ENCODE measurements at places on chromosomes 11 and 22.

DNA sequence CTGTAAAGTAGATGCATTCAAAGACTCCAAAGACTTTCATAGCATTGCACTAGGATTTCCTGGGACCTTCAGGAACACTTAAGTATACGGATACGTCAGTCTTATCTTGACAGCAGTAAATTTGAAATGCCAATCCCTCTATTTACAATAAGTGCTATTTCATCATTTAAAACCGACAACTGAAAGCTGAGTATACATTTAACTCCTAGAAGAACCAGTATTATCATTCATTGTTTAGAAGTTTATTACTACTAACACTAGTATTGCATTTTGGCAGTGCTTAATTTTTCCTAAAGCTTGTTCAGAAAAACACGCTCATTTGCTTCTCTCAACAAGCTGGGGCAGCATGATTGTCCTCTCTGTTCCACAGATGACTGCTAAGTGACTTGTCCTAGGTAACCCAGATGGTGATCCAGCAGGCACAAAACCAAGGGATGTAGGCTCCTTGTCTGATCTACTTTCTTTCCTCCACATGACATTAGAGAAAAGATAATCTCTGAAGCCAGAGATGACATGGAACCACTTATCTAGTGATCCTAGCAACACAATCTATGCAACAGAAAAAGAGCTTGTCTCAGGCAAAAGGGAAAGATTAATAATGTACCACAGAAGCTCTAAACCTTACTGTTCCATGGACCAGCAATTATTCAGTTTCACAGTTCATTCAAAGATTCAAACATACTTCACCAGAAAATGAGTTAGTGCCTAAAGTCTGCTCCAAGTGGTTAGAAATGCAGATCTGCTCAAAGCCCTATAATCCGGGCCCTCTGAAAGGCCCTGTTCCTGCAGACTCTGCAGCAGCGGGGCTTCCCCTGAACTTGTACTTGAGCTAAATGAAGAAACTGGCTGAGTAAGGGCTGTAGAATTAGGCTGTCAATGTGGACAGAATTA lies 5.2 kb downstream of the MAML2 start:
- DNase-seq = no peak

DNA sequence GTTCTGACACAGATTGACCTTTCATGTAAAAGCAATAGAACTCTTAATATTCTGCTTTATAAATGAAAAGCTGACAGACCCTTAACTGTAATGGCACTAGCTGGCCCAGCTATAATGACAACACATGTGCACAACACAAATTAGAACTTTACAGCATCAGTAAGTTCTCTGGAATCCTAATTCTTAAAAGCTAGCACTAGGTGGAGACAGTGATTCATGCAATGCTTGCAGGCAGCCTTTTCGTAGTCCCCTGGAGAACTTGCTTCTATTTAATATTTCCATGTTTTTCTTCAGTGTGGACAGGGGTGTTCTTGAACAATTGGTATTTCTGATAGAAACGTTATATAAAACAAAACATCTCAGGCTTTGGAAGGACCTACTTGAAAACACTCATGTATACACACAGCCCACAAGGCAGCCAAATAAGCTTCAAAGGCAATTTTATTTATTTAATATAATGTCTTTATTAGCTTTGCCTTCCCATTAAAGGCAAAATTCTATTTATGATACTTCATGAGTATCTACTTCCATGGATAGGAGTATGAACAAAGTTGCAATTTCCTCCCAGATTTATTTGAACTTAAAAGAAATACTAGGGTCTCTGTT lies 374.3 kb upstream of the MPPED2 start:
- no peak for DNase-seq

- DNase-seq = no peak
Measured at GRCh38 chr11:99333621-99334020, 312.9 kb downstream of the CNTN5 start.

GRCh38 chr22:48605856-48606481 lies 1221.7 kb downstream of the BRD1 start:
- DNase-seq = no peak

DNA sequence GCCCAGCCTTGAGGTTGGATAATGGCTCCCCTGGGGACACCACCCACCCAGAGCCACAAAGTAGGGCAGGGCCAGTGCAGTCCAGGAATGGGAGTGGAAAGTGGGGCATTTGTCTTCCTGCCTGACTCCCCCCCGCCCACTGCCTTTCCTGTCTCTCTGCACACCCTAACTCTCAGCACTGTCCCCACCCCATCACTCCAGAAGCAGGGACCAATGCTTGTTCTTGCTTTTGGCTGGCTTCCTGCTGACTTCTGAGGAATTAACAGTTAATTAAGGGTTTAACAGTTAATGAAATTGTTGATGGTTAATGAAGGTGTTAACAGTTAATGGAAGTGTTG lies 4.7 kb downstream of the PITPNM1 start:
- DNase-seq = no peak

- DNase-seq = no peak
Measured at GRCh38 chr22:26516503-26516902, 4.2 kb upstream of the TFIP11 start.

DNA sequence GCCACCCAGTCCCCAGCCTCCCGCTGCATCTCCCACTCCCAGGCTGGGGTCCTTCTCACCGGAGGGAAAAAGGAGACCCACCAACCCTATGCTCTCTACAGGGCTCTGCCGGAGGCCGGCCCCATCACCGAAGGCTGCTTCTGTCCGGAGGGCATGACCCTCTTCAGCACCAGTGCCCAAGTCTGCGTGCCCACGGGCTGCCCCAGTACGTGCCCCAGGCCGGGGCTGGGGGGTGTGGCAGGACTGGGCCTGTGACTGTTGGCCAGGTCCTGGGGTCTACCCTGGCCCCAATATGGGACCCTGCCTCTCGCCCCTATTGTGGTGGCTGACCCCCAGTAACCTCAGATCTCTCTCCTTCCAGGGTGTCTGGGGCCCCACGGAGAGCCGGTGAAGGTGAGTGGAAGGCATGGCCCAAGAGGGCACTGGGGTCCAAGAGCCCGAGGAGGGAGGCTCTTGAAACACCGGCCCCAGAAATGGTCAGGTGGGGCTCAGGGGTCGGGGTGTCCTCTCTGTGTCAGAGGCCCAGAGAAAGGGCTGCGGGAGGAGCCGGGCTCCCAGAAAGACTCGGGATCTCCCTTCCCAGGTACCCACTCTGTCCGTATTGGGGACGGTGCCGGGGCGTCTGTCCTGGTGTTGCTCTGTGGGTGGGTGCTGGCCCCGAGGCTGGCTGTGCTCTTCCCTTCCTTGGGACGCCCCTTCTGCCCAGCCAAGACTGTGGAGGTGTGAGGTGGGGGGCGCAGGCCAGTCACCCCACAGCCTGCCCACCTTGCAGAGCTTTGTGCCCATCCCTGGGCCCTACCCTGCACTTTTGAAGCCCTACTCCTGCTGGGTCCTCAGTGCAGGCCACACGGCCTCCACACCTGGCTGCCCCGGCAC lies 26.1 kb upstream of the MUC5B start:
- DNase-seq = no peak

DNA sequence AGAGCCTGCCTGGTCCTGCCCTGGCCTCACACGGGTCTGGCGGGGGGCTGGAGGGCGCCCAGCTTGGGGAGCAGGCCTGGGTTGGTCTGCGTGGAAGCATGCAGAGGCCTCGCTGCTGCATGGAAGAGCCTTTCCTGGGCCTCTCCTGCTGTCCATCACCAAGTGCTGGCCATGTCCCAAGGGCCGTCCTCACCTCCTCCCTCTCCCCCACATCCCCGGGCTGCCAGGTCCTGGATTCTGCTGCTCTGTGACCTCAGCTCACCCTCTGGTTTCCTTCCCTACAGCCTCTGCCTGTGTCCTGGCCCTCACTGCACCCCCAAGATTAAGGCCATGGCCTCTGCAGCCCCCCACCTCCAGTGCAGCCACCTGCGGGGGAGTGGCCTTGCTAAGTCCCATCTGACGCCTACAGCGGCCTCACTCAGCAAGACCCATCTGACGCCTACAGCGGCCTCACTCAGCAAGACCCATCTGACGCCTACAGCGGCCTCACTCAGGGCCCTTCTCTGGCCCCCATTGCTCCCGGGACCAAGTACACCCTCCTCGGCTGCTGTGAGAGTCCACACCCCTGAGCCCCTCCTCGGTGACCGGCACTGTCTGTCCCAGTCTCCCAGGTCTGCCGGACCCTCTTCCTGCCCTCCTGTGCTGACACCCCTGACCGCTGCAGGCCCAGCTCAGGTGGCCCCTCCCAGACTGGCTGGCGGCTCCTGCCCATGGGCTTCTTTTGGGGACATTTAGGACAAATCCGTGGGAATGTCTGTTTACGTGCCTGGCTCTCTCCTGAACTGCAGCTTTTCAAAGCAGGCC lies 119.5 kb upstream of the B3GAT1 start:
- no peak for DNase-seq

- DNase-seq = peak; percentile 32
Measured at GRCh38 chr11:75400146-75400865, 988 bp downstream of the RPS3 start.

- DNase-seq = no peak
Measured at GRCh38 chr22:20653795-20654342, 120.0 kb upstream of the SERPIND1 start.

- DNase-seq = no peak
Measured at GRCh38 chr11:79678780-79679452, 238.1 kb upstream of the TENM4 start.

DNA sequence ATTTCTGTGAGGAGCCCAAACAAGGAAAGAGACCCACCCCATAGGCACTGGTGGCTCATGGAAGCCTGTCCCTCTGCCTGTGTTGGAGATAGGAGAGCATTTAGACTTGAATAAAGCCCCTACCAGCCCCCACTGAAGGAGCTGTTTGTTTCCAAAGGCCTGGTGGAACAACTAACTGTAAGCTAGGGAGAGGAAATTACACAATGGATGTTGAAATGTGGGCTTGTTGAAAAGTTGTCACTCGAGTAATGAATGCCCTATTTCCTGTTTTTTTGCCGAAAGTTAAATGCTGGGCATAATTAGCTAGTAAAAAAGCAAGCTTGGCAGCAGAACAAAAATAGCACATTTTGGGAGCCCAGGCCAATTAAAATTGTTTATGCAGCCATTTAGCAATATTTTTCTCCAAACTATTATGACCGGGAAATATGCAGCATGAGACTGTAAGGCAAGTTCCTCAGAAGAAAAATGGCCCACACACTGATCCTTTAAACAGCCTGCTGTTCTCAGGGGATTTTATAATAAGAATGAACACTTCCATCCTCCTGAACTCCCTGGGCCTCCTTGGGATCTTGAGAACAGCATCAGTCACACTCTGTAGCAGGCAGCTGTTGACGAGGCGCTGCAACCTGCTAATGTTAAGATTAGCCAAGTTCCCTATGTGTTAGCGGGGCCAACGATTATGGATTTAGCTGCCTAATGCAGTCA lies 38.6 kb upstream of the LMO2 start:
- peak; percentile 16 for DNase-seq

DNA sequence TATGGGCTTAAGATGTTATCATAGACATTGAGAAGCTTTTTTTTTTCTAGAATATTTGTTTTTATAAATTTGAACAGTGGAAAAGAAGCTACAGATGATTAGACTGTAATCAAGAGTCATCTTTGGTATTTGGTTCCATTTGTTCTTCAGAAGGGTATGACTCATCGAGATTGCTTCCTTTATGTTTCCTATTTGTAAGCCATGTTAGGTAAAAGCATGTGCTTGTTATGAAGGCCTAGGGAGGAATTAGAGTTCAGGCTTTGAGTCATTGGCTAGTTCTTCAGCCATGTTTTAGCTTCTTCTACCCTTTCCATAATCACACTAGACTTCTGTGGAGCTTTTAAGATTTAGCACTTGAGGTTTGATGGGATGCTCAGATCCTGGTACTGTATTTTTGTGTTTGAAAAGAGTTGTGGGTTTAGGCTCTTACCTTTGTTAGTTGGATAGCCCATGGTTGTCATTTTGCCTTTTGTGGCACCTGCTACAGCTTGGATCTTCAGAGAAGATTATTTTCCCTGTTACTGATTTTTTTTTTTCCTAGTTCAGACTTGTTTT lies 44.3 kb downstream of the POLD3 start:
- DNase-seq = peak; percentile 96

DNA sequence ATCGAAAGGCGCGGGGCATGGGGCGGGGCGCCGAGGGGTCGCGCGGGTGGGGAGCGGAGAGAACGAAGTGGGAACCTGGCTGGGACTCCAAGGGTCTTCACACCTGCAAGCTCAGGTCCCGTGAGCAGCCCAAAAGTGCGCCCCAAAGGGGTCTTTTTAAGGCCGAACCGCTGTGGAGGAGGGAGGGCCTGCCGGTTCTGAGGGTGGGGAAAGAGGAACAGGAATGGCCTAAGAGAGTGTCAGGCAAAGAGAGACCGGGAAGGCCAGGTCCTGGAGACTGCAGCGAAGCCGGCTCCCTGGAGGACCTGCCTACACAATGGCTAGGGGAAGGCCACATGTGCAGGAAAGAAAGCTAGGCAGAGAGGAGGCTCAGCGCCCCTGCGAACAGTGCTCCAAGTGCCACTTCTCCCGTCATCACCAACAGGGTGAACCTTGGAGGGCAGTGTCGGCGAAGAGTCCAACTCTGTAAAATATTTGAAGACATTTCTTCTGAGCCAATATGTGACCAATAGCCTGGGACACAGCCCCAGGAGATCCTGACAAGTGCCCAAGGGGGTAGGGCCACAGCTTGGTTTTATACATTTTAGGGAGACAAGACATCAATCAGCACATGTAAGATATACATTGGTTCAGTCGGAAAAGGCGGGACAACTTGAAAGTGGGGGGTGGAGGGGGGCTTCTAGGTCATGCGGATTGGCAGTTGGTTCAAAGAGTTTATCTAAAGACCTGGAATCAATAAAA lies 710 bp upstream of the DGCR2 start:
- peak; percentile 7 for DNase-seq

GRCh38 chr11:117299351-117300282 lies 8.5 kb downstream of the BACE1-AS start:
- no peak for DNase-seq

GRCh38 chr11:2709429-2709828 lies 9.6 kb upstream of the KCNQ1OT1 start:
- no peak for DNase-seq

- peak; percentile 81 for DNase-seq
Measured at GRCh38 chr22:50562523-50563412, at the start of gene SYCE3. SYCE3 (minus strand) TSS chr22:50562919; CDS start chr22:50556405, 6,514 bp downstream.

- no peak for DNase-seq
Measured at GRCh38 chr22:40829131-40829530, 10.0 kb upstream of the SLC25A17 start.

GRCh38 chr11:1992111-1992510 lies 5.5 kb downstream of the H19 start:
- no peak for DNase-seq

GRCh38 chr11:41983475-41983874 lies 524.0 kb upstream of the LRRC4C start:
- no peak for DNase-seq

DNA sequence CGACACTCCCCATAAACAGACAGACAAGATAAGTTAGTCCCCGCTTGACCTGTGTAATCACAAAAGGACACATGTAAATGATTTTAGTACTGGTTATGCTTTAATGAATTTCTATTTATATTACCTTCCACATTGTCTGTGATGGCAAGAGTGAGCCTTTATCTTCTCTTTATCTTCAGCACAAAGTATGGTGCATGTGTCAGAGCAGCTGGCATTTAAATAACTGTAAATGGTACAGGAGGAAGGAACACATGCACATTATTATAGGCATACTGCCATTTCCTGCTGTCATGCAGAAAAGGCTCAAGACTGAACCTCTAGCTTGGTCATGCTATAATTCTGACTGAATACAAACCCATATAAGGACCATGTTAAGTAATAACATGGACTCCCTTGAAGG lies 1342.7 kb upstream of the TENM4 start:
- DNase-seq = no peak
